ENCODE measurements at places on chromosomes 7 and 10.

DNA sequence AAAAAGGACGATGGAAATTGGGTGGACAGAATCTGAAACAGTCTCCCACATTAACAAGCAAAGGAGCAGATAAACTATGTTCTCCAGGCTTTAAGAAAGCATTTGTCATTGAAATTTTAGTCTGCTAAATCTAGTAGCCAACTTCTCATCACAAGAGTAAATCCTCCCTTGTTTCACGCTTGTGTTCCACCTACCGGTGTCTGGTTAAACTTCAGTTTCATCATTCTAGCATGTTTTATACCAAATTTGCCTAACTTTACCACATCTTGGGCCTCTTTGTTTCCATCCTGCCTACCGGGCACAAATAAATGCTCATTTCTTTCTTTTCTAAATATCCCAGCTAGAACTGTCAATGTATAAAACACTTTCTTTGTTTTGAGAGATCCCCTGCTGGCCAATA is 5.8 kb downstream of the LIPA start:
- no peak for DNase-seq

DNA sequence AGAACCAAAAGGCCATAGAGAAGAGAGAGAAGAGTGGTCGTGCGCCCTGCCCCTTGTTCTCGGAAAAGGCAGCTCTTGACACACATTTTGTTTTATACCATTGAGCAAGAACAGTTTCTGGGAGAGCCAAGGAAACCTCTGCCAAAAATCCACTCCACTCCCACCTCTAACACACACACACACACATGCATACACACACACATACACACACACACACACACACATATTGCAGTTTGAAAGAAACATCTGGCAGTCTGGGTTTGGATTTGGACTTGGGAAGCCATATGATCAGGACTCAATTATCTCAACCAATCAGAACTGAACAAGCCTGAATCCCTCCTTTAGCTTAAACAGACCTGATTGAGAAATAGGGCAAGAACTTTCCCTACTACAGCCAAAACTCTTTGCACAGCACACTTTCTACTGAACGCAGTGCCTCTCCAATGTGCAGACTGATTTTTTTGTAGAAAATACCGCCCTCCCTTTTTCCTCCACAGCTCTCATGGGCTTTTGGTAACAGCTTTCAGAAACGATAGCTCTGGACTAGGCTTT is 484.0 kb upstream of the ZWINT start:
- no peak for DNase-seq

DNA sequence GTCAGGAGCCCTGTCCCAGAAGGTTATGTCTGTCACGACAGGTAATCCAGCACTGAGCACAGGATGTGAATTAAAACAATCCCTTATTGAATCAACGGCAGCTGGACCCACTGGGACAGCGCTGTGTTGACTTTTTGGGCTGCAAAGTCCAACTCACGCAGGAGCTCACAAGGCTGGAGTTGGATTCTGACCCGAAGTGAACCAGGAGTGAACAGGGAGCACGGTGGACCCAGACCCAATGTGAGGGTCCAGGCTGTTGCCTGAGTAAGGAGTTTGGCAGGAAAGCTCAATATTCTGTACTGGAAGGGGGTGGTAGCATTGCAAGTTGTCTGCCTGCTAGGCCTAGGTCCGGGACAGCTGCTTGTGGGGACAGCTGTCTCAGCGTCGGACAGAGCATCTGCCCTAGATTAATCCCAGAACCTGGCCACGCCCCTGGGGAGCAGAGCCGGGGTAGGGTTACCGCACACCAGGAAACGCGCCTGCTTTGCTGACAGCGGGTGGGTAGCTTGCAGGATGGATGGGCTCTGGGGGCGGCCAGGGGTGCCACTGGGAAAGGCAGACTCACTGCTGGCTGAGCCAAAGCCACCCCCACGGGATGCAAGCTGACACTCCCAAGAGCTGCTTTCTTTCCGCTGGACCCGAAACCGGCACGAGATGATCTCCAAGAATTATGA is 24.0 kb downstream of the COL26A1 start:
- no peak for DNase-seq

DNA sequence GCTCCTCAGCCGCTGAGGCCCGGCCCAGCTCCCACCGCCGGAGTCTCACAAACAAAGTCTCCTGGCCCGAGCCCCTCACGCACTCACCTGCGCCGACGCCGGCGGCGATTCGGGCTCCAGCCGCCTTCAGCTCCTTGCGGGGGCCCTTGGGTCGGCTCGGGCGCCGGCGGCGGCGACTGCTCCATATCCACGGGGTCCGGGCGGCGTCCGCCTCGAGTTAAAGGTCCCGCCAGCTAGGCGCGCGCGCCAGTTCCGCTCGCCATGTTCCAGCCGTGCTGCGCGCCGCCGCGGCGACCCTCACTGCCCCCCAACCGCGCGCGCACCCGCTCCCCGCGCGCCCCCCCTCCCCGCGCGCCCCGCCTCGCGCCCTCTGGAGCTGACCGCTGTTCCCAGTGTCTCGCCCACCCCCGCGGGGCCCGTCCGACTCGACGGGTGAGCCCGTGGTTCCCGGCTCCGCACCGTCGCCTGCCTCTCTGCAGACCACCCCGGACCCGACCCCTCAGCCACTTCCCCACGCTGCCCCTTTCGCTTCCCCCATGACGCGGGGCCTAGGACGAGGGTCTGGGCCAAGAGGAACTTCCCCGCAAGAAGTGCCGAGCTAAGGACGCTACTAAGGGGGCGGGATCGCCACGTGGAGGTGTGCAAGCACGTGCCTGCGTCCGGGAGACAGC is 396.1 kb downstream of the ZNF33B start:
- DNase-seq: no peak

Measured in Panc1 (cell line).